ENCODE measurements at places on chromosomes 7 and 10.

- no peak for DNase-seq
These were observed 533.0 kb upstream of the POT1 start for GRCh38 chr7:125462615-125463014.

DNA sequence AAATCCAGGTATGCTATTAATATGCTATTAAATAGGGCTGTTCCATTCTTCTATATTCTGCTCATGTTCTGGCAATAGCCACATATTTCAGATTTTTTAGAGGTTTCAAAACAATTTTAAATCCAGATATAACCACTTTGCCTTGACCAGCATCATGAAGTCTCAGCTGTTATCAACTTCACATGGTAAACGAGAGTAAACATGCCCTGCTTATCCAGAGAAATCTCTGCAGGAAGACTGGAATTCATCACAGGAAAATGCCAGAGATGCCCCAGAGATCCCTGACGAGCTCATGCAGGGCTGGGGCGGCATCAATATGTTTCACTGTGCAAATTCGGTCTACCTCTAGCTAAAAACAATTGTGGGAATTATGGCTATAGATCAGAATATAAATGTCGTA lies 126.5 kb downstream of the FANK1 start:
- no peak for DNase-seq

DNA sequence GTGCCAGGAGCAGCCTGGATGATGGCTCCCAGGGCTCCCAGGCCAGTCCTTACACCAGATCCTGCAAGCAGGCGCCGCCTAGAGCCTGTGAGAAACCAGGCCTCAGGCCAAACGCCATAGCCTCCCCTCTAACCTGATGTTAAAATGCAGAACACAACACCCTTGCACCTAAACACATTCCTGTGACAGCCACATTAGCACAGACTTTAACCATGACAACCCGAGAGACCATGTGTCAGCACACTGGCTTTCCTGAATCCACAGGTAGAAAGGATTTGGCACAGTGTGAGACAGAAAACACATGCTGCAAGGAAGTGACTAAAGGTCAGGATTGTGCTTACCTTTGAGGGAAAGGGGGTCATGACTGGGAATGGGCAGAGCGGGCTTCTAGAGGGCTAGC lies 59.9 kb downstream of the SGMS1 start:
- DNase-seq, result no peak

- DNase-seq, result no peak
These were observed 287.5 kb downstream of the KCNMA1 start for GRCh38 chr10:77350134-77350533.

GRCh38 chr10:131088619-131089018 lies 222.9 kb downstream of the TCERG1L start:
- DNase-seq, result no peak

DNA sequence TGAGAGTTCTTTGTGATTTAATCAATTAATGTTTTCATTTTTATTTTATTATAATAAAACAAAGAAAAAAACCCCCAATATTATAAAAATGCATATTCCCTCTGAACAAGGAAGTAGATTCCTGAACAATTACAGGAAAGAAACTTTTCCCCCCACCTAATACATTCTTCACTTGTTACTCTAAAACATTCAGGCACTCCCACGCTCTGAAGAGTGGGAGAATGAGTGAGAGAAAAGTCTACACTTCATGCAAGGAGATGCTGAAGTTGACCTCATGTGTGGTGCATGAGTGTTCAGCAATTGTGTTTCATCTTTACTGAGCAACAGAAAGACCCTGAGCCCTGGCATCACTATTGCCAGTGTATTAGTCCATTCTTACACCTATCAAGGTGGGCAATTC lies 244.2 kb upstream of the IGFBP3 start:
- no peak for DNase-seq

- DNase-seq, result no peak
These were observed 7.6 kb downstream of the ASB15 start for GRCh38 chr7:123608991-123609882.

DNA sequence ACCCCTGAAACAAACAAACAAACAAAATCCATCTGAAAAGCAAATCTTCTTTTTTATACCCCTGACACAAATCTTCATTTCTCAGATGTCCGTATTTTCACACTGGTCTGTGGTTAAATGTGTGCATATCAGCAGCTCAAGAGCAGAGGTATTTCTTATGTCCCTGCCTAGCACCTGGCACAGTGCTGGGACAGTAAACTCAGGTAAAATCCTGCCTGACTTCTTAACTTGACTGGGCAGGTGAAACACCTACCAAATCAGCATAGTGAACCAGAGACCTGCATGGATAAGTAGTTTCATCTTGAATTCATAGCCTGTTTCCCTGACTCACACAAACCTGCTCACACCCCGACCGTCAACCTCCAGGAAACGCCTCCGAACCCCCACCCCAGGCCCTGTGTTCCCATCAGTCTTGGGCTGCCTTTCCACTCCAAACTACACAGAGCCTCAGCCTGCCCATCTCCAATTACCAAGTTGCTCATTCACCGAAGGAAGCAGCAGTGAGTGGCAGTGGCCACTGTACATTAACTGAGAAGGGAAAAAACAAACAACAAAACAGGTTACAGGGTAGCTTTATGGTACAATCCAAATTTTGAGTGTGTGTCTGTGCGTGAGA lies 109.9 kb downstream of the HECTD2 start:
- no peak for DNase-seq

DNA sequence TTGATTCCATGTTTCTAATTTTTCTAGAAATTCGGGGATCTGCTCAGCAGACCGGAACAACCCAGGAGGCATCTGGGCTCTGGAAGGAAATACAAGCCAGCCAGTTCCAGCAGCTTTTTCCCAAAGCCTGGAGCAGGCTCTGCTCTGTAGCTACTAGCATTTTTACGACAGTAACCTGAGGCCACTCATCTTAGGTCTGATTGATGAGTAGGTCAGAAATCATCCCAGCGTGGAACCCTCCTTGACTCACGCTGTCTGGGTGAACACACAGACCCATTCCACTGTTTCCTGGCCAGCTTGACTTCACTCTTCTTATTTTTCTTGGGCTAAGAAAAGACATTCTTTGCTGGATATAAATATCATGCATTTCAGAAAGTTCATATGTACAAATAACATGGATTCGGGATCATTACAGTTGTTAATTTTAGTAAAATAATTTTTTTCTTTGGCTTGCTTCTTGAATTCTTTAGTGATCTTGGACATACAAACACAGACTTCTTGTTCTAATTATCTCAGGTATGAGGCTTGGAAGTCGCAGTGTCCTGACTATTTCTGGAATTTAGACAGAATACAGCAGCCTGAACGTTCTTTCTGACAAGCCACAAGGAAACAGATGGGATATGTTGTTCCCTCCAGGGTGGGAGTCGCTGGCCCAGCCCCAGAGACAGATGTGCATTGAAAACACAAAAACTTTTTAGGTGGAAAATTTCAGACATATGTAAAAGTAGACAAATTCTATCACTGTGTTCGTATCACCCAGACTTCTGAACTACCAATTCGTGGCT lies 54.6 kb upstream of the PITRM1 start:
- DNase-seq, result peak; percentile 89

- peak; percentile 15 for DNase-seq
These were observed 34.6 kb downstream of the ZEB1 start for GRCh38 chr10:31353574-31353973.

- DNase-seq, result no peak
These were observed 27.9 kb downstream of the WIPI2 start for GRCh38 chr7:5217851-5218331.

- DNase-seq, result no peak
These were observed 5.3 kb upstream of the CLIP2 start for GRCh38 chr7:74283858-74284447.

DNA sequence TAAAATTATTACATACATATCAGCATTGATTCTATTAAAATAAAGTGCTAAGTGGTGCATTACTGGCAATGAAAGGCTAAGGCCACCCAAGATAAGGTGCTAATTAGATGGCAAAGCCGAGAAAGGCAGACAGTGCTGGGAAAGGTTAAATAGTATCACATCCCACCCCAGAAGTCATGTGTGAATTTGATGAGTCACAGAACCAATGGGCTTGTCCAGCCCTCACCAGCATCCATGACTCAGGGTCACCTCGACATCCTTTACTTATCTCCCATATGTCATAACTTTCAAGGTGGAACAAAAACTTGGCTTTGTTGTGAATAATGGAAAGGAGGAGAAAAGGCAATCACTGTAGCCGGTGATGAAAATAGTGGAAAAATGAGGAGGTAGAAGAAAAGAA lies 459.1 kb downstream of the PLXNA4 start:
- no peak for DNase-seq

DNA sequence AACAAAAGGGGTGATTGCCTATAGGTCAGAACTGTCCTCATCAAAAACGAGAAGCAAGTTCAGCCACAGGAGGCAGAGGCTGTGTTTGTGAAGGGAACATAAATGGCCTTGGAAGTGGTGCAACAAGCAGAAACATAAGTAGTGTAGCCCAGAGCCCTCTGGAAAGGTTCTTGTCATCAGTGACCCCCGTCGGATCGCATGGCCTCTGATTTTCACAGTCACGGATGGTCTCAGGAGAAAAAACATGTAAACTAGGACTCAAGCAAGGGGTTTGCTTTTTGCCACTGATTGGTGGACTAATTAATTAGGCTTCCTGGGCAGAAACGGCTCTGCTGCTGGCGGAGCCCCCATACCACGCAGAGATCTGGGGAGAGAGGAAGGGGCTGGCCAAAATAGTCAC lies 496.5 kb upstream of the MKI67 start:
- DNase-seq, result no peak

- no peak for DNase-seq
These were observed 27.5 kb downstream of the XPNPEP1 start for GRCh38 chr10:109895848-109896247.
